ENCODE measurements at places on chromosomes 5 and 9.
A peak's percentile ranks its signal among the peaks of the same experiment; 100 is the strongest.

DNA sequence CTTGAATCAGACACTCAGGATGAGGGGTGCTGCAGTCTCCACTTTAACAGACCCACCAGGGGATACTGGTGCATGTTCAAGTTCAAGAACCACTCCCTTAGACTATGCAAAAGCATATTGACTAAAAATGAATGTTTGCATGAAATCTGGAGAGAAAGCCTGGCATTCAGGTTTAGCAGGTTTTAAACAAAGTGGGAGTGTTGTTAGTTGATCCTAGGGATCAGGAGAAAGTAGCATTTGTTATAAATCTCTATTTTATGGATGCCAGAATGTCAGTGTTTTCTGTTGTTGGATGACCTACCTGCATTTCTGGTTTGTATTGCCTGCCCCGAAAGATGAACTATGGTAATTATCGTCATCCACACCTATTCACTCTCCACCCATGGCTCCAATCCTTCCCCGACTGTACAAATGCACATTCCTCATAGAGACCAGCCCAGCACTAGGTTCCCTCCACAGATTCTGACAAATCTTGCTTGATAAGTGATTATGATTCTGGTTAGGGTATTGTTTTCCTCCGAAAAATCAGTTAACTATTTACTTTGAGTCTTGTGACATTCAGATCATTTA, 17.2 kb downstream of the TMEM252 start:
- DNase-seq, result no peak

DNA sequence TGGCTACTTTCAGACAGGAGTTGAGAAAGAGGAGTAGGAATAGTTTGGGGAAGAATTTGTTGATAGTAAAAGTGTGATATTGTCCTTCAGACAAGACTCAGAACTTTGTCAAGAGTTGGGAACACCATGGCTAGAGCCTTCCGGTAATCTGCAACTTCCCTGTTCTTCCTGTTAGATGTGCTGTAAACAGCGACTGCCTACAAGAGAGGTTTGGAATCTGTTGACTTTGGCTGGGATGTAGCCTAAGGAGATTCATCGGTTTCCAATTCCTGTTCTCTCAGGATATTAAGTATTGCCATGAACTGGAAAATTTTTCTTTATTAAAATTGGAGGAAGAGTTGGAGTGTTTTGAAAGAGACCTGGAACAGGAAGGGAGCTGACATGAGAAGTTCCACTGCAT, 43.9 kb downstream of the ARHGAP26 start:
- DNase-seq, result peak; percentile 46

GRCh38 chr5:111385970-111386831, 126.1 kb downstream of the STARD4 start:
- DNase-seq, result no peak

GRCh38 chr5:65037831-65038815, 269.4 kb downstream of the CWC27 start:
- peak; percentile 74 for DNase-seq

GRCh38 chr5:155085282-155085989, 71.9 kb downstream of the KIF4B start:
- DNase-seq, result no peak

DNA sequence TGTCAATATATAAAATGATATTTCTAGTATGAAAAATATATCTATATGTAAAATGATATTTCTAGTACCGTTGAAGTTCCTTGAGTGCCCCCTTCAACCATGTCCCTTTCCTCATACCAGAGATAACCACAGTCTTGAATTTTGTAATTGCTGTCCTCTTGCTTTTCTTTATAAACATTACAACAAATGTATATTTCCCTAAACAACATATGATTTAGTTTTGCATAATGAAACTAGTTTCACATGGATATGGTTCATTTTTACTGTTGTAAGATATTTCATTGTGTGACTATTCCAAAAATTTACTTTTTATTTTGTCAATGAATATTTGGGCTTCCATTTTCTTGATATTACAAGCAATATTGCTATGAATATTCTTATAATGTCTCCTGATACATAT, 14.0 kb downstream of the NLN start:
- no peak for DNase-seq

- DNase-seq, result peak; percentile 97
Observed at GRCh38 chr9:137064027-137064879, 6.1 kb downstream of the SAPCD2 start.

DNA sequence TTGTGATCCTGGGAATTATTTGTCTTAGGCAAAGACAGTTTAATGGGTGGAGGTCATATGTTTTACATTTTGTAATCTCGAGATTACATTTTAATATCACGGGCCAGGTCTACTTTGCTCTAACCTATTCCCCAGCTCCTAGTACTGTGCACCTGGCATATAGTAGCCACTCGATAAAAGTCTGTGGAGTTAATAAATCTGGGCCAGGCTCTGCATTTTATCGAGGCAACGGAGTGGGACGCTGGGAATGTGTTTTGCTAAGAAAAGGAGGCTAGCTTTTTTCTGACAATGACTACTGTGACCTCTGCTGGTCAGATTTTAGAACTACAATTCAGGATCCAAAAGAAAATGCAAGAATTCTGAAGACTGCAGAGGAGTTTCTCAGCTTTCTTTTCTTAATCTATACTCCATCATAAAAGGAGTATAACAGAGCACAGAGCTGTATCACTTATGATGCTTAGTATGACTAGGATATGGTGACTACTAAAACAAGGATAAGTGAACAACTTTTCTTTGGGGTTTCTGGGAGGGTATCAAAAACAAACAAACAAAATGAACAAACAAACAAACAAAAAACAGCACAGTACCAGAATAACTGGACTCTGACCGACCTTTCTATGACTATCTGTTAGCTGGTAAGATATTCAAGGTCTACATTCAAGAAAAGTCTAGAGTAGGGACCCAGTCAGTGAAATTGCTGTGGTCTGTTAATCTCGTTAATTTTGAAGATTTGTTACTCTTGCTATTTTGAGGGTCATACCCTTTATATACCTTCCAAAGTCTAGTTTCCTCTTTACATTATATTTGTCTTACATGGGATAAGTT, 46.1 kb upstream of the CER1 start:
- DNase-seq, result no peak

DNA sequence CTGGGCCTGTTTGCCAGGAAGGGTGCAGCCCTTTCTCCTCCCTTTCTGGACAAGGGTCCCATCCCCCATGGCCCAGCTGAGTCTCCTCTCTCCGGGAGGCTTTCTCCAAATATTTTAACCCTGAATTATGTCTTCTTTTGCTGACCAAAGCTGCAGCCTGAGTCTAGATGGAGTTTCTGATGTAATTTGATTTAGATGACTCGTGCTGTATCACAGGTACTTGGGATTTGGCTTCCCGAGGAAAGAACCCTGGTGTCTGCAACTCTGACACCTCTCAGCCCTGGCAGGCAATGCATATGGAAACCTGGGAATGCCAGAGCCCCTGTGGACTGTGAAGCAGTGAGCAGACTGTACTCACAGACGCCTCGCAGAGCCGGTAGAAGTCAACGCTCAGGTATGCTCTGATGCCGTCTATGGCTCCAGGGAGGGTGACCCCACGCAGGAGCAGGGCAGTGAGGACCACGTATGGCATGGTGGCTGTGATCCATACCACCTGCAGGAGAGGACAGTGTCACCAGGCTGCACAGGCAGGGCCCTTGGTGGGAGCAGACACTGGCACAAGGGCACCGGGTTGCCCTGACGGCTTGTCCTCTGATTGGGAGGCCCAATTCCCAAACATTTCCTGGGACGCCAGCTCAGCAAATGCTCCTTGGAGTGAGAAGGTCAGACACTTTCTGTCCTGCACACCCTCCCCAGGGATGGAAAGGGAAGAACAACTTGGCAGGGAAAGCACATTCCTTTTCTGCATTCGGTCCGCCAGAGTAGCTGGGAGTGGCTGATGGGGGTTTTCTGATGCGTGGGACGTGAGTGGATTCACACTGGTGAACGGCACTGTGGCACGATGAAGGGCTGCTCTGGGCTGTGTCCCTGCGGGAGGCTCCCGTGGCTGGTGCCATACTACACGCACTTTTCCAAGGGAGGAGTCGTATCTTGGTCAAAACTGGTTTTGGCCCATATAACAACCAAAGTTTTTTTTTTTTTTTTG, 24.7 kb downstream of the SLC6A3 start:
- DNase-seq, result peak; percentile 76

DNA sequence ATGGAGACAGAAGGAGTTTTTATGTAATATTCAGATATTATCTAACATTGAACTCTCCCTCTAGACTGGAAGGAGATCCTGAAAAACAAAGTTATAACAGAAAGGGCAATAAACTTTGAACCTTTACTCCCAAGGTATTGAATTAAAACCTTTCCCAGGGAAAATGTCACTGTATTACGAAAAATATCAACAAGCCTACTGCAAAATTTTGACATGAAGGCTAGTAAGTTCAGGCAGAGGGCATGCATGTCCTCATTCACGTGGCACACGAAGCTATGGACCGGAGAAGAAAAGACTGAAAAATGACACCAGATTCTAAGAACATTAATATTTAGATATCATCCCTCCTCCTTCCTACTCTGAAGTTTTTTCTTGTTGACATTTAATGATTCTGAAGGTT, 638.8 kb downstream of the LRRC70 start:
- DNase-seq, result no peak

DNA sequence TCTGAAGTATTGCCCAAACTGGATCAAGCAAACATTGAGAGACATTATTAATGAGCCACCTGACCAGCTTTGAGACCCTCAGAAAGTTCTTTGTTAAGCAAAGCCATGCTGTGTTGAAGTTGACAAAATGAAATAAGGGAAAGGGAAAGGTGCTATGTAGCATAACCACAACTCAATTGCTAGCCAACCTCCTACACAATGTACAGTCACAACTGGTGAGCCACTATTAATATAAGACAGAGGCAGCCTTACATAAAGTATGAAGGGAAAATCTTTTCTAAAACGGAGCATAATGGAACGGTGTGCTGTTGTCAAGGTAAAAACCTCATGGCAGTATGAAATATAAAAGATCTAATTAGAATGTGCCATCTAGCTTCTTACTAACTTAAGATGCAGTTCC, 375.8 kb upstream of the ST8SIA4 start:
- DNase-seq, result no peak

DNA sequence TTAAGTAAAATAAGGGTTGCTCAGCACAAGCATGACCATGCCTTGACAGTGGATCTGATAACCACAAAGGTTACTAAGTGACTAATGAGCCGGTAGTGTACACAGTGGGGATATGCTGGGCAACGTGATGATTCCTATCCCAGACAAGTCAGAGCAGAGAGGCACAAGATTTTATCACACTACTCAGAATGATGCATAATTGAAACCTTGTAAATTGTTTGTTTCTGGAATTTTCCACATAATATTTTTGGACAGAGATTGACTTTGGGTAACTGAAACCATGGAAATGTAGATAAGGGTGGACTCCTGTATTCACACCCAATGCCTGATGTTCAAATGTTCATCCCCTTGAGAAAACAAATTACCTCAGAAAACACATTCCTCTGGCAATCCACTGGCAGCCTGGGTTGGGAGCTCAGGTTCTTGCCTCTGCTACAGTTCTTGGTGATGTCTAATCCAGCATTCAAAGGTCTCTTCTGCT, 16.2 kb upstream of the ERAP1 start:
- peak; percentile 69 for DNase-seq

DNA sequence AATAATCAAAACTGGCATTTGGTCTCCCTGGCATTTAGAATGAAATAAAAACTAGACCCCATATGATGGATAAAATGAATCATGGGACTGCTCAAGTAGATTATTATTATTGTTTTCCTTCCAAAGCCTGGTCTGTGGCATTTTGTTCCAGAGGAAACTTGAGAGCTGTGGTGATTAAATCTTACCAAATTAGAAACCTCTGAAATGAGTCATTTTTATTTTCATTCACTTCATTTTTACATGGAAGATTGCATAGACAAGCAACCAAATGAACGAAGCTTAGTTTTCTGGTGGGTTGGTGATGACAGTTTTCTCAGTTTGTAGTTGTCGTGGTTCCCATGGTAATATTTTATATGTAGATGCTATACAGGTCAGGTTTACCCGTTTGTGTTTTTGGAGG, 23.4 kb downstream of the PAM start:
- DNase-seq, result peak; percentile 60

GRCh38 chr5:43041110-43041668, 1.1 kb upstream of the ANXA2R start:
- DNase-seq, result no peak

DNA sequence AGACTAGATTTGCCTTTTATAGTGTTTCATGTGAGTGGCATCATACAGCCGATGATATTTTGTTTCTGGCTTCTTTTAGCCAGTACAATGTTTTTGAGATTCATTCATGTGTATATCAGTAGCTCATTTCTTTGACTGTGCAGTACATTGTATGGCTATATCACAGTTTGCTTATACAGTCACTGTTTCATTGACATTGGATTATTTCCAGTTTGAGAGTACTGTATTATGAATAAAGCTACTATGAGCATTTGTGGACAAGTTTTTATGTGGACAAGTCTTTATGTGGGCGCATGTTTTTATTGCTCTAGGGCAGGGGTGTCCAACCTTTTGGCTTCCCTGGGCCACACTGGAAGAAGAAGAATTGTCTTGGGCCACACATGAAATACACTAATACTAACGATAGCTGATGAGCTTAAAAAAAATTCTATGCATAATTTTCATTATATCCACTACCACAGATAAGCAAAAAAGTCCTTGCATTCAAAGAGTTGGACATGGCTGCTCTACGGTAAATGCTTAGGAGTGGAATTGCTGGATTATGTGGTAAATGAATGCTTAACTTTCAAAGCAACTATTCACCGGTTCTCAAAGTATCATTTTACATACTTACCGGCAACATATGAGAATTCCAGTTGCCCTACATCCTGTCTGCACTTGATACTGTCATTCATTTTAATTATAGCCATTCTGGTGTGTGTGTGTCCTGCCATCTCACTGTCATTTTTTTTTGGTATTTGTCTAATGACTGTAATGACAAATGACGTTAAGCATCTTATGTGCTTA, 177.8 kb downstream of the RGS3 start:
- DNase-seq, result no peak

DNA sequence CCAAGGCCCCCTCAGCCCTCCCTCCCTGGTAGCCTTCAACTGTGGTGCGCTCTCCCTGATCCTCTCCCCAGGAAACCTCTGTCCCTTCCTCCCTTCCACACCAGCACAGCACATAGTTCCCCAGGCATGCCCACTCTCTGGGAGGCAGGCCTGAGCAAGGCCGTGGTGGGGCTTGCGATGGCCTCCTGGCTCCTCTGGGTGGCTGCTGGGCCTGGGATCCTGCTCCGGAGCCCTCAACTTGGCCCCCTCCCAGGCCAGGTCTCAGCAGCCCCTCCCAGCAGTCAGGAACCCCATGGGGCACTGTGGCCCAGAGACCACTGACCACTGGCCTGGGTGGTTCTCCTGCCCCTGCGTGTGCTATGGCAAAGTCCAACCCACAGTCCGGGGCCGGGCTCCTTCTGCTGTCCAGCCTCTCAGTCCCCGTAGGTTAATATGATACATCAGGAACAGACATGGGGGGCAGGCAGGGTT, 125.8 kb downstream of the ZNF354C start:
- no peak for DNase-seq
